Stimulated activated CD4-positive, alpha-beta T cell treated with anti-CD3 and anti-CD28 coated beads, TNF-alpha, amount 100 ng/mL, for 4 hours (primary cell): ENCODE measurements at places on chromosomes 6 and 20.

DNA sequence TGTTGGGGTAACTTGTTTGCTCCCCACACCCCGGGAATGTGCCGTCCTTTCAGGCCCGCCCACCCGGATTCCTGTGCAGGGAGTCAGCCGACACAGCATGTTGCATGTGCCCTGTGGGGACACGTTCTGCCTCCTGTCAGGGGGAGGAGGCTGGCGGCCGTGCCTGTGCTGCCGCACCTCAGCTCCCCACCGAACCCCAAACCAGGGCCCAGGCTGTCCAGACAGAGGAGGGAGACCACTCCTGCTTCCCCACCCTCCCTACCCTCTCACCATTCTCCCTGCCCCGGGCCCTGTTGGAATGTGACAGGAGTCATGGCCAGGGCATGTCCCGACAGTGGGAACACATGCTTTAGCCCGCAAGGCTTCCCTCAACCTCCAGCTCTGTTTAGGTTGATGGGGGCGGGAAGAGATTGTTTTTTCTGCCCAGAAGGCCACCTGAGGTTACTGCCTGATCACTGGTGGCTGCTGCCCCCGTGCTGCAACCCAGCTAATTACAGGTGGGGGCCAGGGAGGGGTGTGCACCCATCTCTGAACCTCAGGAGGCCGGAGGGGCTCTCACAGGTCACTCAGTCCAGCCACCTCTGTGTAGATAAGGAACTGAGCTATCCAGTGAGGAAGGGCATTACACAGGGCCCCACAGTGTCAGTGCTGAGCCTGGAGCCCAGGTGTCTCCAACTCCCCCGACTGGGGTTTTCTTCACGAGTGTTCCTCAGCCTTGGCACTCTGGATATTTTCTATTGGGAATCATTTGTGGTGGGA, 13.6 kb downstream of the LRRC73 start:
- no peak for DNase-seq

DNA sequence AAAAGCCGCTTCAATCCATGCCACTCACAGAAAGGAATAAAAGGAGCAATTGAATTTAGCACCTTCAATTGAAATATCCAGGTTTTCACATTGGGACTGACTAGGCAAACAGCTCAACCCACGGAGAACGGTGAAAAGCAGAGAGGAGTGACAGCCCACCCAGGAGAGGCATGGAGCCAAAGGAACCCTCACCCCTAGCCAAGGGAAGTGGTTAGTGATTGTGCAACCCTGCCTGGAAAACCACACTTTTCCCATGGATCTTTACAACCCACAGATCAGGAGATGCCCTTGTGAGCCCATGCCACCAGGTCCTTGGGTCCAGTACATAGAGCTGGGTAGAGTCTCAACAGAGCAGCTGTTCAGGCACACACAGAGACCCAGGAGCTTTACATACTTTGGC, 911.8 kb downstream of the EPHA7 start:
- no peak for DNase-seq

- DNase-seq, result no peak
Observed at GRCh38 chr20:8414586-8415274, 282.7 kb downstream of the PLCB1 start.

DNA sequence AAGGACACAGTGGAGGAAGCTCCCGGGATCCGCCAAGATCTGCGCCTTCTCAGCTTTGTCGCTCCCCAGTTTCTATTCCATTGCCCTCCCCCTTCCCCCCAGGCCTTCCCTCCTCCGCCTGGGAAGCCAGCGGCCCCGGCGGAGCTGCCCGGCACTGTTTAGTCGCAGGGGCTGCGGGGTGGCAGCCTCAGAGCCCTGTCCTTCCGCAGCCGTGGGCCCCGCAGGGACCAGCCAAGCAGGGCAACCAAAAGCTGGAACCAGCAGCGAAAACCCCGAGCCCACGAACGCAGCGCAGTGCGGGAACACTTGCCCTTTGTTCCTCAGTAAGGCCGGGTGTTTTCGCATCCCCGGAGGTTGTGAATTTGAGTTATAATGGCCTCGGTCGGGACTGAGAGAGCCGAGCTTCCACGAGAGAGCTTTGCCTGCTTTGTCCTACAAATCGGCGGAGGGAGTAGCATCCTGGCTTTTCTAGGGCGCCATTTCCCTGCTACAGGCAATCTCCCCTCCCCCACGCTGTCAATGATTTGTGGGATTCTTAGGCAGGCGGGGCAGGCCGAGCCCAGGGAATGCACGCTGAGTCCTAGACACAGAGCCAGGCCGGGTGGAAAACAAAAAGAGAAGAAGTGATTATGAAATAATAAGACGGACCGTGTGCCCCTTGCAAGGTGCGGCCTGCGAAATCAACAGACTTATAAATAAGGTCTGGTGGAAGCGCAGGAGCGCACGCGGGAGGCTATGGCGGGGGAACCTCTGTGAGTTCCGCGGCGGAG, 4.0 kb upstream of the TUBB2B start:
- no peak for DNase-seq

DNA sequence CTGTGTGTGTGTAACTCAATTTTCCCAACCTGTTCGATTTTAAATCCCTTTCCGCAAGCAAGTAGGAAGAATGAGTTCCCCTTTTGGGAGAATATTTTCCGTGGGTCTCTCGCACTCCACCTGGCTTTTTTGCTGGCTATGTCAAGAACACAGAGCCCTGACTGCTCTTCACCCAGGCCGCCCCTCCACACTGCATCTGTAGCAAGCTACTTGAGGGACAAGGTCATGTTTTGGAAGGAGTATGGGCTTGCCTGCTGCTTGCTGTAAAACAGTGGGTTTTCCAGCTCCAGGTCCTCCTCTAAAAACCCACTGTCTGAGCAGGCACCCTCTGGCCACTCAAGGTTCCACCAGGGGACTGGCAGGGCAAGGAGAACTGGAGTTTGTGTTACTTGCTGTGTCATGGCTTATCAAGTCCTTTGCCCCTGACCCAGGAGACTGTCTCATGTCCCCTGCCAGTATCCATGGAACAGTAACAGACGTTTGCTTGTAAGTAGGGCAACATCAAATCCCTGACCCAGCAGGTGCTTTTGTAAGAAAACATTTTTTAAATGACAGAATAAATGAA, 35.5 kb upstream of the SYNJ2 start:
- DNase-seq, result no peak

DNA sequence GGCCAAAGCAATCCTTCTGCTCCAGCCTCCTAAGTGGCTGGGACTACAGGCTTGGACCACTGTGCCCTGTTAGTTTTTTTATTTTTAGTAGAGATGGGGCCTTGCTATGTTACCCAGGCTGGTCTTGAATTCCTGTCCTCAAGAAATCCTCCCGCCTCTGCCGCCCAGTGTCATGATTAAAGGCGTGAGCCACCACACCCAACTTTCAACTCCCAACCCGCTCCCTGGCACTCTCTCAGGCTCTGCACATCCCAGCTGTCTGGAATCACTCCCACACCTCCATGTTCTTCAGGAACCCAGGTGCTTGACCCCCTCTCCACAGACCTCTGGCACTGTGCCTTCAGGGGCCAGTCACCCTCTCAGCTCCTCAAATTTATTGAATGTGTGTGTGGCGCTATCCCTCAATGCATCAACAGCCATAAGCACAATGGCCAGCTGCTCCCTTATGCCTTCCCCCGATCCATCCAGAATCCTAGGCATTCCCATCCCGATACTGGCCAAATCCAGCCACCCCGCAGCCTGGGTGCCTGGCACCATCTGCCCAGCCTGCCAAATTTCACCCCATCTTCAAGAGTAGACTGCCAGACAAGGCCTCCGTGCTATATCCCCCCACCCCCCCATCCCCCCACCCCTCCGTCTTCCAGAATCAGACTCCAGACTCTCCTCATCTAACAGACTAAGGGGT, 647 bp upstream of the POU5F1 start:
- no peak for DNase-seq
